Right ventricle myocardium inferior (tissue), 1 donor: ENCODE measurements at places on chromosomes 5 and 9. TPM values are rescaled to one million over a fixed set of nuclear protein-coding genes. Genes with fewer than 3 reads are reported as not detected.

- DNase-seq, result no peak
Observed at GRCh38 chr5:10539687-10539998, 24.2 kb upstream of the ANKRD33B start.

- DNase-seq, result no peak
Observed at GRCh38 chr5:145462525-145462924, 372.6 kb downstream of the PRELID2 start.

- DNase-seq, result no peak
Observed at GRCh38 chr5:10552183-10553143, 11.4 kb upstream of the ANKRD33B start.

GRCh38 chr9:123373946-123374345 lies 17.9 kb downstream of the CRB2 start:
- DNase-seq, result no peak

DNA sequence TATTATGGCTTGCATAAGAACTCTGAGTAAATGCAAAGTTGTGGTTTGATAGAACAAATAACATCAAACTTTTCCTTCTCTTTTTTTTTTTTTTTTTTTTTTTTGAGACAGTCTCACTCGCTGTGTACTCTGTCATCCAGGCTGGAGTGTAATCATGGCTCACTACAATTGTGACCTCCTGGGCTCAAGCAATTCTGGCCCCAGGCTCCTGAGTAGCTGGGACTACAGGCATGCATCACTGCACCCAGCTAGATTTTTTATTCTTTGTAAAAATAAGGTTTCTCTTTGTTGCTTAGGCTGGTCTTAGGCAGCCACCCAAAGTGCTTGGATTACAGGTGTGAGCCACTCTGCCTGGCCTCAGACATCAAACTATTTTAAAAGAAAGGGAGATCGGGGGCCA lies 19.0 kb upstream of the PTGER4 start:
- DNase-seq, result no peak

DNA sequence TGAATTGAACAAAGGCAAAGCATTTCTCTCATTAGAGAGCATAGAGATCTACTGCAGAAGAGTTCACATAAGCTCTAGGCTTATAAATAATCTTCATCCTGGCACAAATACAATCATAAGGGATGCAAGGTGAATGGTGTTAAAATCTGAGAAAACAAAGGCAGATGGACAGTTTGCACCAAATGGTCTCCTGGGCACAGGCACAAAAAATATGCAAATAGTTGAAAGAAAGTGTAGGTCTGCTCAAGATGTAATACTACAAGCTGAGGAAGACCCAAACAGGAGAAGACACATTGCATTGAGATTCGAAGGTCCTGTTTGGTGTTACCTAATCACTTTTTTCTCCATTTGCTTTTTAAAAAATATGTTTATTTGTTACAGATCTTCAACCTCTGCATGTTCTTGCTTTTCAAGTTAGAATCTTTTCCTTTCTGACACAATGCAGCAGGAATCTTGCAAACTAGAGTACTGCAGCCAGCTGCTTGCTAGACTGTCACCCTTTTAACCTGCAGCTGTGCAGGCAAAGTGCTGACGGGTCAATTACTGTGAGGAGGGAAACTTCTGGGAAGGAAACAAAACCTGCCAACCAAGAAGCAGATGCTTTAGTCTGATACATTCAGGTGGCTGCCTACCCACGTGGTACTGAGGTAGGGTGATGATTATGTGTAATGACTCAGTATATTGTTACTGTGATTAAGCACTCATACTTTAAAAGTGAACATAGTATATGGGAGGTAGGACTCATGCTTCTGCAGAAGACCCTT lies 1048.6 kb upstream of the SEMA6A start:
- DNase-seq, result no peak

- DNase-seq, result no peak
Observed at GRCh38 chr5:78538240-78538850, 110.2 kb downstream of the LHFPL2 start.

DNA sequence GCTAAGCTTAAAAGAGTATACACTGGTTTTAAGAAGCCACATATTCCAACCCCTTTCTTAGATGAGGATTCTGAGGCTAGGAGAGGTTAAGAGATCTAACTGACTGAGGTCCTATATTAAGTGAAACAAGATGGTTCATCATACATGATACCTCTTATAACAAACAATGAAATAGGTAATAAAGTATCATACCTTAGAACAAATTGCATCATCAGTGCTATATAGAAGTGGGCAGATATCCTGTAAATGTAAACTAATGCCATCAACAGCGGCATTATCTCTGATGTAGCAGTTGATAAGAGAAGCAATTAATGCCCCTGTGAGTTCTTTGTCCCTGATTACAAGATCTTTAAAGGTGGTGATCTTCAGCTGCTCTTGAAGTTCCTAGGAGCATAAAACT lies 60.5 kb downstream of the NUP155 start:
- DNase-seq, result no peak

DNA sequence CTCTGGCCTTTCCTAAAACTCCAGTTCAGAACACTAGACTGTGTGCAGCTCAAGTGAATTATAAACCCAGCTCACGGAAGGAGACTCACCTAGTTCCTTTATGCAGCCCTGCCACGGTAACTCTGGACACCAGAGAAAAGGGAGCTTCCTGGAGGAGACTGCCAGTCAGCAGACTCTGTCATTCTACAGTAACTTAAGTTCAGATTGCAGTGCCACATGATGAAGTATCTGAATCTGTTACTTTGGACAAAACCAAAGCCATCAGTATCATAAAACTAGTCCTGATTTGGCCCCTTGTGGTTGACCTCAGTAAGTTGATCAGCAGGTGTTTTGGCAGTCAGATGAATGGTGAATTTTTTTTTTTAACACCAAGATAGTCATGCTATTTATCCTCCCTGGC lies 2.7 kb downstream of the MTRR start:
- no peak for DNase-seq

DNA sequence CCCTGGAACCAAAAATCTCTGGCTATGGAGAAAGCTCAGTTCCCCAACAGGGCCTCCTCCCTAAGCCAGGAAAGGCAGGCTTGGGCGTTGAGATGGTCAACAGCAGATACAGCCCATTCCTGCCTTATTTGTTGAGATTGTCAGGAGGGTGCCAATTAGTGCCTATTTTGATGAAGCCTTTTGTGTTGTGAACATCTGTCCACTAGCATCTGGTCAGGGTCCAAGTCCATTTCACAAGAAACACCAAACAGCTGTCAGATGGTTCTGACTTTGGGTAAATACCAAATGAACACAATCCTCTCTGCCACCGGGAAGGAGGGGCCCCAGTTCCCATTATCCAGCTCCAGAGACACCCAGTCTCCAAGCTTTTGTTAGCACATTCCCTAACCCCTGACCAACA lies 19.9 kb downstream of the SEMA6A start:
- DNase-seq, result no peak

GRCh38 chr5:67917561-67917960 lies 298.0 kb upstream of the PIK3R1 start:
- no peak for DNase-seq

- no peak for DNase-seq
Observed at GRCh38 chr5:39266442-39266841, 47.1 kb upstream of the FYB1 start.

DNA sequence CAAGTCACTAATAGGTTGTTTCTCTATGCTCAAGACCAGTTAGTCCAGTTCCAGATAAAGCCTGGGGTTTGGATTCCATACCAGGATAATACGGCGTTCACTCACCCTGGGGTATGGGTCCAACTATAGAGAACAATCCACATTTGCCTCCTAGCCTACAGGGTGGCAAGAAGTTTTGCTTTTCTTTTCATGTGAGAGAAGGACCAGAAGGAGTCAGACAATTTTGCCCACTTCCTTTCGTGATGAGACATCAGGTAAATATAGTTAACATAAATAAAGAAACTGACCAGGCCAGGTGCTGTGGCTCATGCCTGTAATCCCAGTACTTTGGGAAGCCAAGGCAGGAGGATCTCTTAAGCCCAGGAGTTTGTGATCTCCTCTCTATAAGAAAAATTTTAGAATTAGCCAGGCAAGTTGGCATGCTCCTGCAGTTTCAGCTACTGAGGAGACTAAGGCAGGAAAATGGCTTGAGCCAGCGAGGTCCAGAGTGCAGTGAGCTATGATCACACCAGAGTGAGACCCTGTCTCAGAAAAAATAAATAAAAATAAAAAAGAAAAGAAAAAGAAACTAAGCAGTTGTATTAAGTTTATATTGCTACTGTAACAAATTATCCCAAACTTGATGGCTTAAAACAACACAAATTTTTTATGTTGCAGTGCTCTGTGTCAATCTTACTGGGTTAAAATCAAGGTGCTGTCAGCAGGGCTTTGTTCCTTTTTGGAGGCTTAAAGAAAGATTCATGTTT lies 7.5 kb upstream of the REEP5 start:
- DNase-seq, result no peak

- DNase-seq, result no peak
Observed at GRCh38 chr5:66840511-66841013, 244.4 kb downstream of the MAST4 start.

DNA sequence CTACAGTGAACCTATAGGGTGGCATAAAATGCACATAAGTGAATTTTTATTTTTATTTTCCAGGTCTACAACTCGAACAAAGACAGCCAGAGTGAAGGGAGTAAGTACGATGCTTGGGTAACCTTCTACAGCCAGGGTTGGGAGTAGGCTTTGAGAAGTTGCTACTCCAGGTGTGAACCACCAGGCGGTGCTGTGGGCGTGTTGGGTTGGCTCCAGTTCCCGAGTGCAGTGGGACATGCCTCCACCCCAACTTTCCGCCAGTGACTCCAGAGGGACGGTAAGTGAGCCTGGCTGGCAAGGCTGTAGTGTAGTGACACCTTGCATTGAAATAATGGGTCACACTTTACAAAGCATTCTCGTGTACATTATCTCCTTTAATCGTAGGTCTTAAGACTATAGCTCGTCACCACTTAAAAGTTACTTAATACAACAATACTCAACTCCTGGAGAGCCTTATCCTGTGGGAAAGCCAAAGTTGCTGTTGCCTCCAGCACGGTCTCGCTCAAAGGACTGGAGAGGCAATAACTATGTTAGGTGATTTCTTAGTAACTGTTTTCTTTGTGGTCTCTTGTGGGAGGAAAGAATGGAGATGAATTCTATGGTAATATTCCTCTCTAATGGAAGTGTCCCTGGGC lies 244.0 kb downstream of the ARHGAP26 start:
- no peak for DNase-seq

GRCh38 chr5:132020568-132021339 lies 9.3 kb upstream of the ACSL6 start:
- DNase-seq, result no peak

GRCh38 chr5:133845271-133845670 lies 123.2 kb downstream of the C5orf15 start:
- no peak for DNase-seq

GRCh38 chr9:132945186-132946130 lies 1.0 kb upstream of the TSC1 start:
- no peak for DNase-seq

DNA sequence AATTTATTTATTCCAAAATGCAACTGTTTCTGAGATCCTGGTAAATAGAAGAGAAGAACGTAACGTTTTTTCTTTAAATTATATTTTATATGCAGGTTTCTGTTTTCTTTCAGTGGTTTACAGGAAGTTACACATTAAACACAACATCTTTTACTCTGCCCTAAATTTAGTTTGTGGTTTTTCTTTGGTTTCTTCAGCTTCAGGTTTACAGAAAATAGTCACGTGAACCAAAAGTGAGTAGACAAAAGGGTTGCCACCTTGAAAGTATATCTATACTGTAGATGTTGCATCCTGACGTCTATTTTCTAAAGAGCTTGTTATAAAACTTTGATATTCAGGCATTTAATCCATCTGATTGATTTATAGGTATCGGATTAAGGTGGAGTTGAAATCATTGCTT lies 1236.6 kb downstream of the MAT2B start:
- DNase-seq, result no peak

DNA sequence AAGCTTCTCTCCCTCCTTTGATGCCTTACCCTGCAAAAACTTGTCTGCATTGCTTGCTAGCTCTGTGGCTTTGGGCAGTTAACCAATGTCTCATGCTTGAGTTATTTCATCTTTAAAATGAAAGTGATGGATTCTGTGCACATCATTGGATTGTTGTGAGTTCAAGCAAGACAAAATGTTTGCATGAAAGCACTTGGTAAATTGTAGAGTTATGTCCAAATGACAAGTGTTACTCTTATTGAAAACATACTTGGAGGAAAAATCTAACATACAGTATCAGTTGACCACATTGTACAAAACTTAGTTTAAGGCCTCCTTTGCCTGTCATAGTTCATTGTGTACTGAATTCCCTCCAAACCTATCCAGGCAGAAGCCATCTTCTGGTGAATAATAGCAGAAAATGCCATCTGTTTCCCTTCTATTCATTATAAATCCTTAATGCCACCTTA lies 30.0 kb downstream of the TGFBR1 start:
- DNase-seq, result no peak

DNA sequence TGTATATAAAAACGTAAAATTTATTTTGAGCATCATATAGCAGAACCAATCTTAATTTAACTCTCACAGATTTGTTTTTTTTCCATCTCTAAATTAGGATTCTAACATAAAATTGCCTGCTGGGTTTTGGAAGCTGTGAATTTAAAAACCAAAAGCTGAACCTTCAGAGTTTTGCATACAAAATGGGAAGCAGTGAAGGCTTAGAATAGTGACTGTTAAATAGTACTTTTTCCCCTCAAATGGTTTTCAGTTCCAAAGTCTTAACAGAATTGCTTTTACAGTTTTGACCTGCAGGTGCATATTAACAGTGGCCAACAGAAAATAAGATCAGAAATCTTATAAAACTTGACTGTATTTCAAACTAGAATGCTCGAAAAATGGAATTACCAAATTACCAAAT lies 55.1 kb upstream of the LVRN start:
- no peak for DNase-seq

DNA sequence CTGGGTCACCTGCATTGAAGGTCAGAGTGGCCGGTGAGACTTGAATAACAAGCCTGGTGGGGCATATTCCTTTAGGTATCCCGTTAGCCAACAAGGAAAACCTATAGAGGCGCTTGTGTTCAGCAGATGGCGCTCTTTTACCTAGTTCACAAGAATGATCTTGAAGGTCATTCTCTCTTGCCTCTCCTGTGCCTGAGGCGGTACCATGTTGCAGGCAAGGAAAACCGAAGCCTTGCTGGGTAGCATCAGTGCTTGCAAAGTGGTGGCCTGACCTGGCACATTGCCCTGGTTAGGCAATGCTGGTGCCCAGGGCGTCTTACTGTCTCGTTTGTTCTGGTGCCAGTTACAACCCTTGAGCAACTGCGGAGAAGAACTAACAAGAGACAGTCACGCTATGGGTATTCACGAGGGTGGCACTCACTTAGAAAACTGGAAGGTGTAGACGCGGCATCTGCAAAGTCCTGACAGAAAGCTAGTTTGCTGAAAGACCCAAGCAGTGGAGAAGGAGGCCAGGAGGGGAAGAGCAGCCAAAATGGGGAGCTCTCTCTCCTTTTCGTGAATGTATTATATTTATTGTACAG lies 56.7 kb downstream of the AOPEP start:
- DNase-seq, result no peak

Gene ACTBL2
- total RNA-seq, result not detected

Gene PRRX2
- total RNA-seq, result 0.54 TPM

Gene NTRK2
- 8.2 TPM for total RNA-seq

Gene PIP5KL1
- not detected for total RNA-seq

Gene PCDHGA6
- 6.0 TPM for total RNA-seq

Gene ZFP37
- 1.1 TPM for total RNA-seq

Gene MYMK
- not detected for total RNA-seq

Gene CYLC2
- not detected for total RNA-seq

Gene OTP
- total RNA-seq, result not detected
